ENCODE measurements at places on chromosomes 16 and 17.

DNA sequence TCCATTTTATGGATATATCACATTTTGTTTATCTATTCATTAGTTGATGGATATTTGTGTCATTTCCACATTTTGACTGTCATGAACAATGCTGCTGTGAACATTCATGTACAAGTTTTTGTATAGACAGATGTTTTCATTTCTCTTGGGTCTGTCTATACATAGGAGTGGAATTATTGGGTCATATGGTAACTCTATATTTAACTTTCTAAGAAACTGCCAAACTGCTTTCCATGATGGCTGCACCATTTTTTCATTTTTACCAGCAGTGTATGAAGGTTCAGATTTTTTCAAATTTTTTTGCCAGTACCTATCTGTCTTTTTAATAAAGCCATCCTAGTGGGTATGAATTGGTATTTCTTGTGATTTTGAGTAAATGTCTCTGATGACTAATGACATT is 15.5 kb downstream of the NFAT5 start:
- no peak for DNase-seq

DNA sequence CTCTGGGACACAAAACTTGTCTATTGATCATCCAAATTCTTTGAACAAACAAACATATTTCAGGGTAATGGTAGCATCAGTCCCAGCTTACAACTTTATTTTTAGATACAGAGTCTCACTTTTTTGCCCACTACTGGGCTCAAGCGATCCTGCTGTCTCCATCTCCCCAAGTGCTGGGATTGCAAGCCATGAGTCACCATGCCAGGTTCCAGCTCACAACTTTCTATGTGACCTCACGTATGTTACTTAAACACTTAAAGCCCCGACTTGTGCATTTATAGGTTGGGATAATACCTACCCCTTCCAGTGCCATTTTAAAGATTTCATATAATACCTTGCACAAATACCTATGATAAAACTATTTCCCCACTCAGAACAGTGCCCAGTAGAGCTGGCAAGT is 42.0 kb upstream of the KSR1 start:
- DNase-seq = no peak

- DNase-seq = no peak
These were observed 166.6 kb upstream of the CIBAR2 start for GRCh38 chr16:85278839-85279238.

DNA sequence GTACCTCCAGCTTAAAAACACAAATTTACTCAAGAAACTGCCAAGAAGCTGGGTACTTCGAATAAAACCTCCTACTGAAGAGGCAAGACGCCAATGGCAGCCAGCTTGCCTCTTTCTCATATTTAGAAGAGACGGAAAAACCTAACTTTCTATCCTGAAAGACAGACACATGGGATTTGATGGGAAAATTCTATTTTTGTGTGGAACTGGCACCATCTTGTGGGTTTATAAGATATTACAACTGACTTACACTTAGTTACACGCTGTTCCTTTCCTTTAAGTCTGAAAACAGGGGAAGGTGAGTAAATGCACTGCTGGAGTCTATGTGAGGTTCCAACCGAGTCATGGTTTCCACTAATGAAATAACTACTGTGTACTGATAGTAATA is 10.3 kb downstream of the ZNF18 start:
- DNase-seq = no peak

GRCh38 chr17:60939318-60939717 is 261.7 kb downstream of the BCAS3 start:
- DNase-seq = no peak

DNA sequence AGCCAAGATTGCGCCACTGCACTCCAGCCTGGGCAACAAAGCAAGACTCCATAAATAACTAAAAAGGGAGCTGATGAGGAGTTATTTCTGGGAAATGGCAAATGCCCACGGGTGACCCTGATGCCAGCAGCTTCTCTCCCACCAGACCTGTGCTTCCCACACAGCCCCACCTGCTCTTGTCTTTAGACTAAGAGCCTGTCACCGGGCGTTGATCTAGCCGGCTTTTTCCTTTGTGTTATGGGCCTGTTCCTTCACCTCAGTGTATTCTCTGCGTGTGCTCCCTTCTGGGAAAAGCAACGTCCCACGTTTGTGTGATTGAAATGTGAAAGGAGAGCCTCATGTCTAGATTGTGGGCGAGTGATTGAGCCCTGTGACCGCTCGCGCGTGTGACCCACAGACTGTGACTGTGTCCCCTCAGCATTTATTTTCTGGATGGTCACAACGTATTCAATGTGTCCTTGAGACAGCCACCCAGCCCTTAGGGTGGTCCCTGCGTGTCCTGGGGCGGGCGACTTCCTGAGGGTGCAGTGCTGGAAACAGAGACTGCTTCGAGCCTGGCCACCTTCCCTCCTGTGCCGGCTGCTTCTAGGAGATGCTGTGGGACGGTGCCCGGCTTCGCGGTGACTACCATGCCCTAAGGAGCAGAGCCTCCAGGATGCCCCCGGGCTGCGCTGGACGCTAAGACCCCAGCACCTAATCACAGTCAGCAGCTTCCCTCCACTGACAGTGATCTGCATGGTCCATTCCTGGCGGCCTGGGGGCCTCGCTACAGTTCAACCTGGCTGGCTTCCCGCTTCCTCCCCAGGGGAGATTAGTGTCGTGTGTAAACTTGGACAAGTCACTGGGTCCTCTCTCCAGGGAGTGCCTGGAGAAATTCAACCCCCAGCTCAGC is 7.8 kb upstream of the RNPS1 start:
- DNase-seq = no peak

DNA sequence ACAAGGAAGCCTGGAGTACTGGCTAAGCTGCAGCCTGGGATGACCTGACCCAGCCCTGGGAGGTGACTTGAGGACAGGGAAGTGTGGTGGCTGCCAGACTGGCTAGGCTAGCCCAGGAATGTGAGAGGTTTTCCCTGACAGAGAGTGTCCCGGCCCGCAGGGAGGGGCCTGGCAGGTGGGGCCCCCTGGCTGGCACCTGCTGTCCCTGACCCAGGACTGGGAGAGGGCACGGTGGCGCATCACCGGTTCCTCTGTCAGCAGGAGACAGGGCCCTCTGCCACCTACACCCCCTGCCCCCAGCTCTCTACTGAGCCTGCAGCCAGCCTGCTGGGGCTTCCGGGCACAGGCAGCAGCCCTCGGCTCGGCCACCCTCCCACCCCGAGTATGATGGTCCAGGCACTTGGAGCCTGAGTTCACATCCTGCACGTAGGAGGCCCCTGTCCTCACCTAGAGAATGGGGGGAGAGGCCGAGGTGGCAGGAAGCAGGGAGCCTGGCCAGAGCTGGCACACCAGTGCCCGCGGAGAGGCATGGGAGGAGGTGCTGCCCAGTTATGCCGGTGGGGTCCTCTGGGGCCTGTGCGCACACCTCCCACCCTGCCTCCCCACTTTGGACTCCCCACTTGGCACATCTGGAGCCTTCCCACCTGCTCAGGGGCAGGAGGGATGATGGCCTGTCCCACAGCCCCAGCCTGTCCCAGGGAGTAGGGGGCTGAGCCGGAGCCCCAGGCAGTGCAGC is 528 bp downstream of the PRSS27 start:
- DNase-seq = no peak

- DNase-seq = no peak
These were observed 43.5 kb downstream of the HS3ST2 start for GRCh38 chr16:22857296-22858025.

GRCh38 chr17:66465701-66466100 is 163.3 kb downstream of the PRKCA start:
- DNase-seq = no peak

- no peak for DNase-seq
These were observed 44.0 kb downstream of the IRX6 start for GRCh38 chr16:55367866-55368603.

- peak; percentile 88 for DNase-seq
These were observed 48.7 kb downstream of the DNAH17 start for GRCh38 chr17:78528541-78528940.

DNA sequence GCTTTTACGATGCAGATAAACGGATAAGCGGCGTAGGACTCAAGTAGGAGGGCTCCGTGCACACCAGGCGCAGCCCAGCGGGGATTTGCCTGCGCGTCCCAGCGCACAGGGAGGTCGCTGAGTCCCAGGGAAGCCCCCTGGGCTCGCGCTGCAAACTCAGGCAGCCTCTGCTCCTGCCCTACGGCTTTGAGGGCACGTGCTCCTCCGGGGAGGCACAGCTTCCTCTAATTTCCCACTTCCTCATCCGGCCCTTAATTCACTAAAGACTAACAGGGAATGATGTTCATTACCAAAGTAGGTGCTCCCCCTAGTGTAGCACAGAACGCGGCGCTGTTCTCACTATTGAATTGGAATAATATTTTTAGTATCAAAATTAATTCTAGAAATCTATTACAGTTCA is 825.4 kb downstream of the KCNJ18 start:
- DNase-seq = no peak

- DNase-seq = no peak
These were observed 23.1 kb downstream of the MMP15 start for GRCh38 chr16:58048494-58049231.

DNA sequence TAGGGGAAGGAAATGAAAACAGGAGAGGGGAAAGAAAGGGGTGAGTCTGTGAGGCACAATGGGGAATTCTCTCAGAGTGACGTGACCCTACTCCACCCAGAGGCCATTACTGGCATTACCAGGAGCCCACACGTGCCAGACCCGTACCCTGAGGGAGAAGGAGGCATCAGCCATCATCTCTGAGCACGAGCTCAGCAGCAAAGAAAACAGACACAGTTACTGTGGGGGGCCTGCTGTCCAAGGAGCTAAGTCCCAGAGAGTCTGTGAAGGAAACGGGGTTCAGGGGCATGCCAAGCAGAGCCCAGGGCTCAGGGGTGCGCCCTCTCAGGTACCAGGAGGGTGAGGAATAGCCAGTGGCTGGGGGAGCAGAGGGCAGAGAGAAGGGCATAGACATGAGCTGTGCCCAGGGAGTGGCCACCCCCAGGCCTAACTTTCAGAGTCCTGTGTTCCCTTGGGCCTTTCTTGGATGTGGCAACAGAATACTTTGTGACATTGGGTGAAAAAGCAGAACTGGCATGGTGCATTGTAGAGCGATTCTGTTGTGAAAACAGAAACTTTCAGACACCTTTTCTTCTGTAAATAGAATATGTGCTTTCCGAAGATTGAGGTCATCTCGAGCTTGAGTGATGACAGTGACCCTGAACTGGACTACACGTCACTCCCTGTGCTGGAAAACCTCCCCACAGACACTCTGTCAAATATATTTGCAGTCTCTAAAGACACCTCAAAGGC is 11.3 kb downstream of the TAF1C start:
- DNase-seq = peak; percentile 27

DNA sequence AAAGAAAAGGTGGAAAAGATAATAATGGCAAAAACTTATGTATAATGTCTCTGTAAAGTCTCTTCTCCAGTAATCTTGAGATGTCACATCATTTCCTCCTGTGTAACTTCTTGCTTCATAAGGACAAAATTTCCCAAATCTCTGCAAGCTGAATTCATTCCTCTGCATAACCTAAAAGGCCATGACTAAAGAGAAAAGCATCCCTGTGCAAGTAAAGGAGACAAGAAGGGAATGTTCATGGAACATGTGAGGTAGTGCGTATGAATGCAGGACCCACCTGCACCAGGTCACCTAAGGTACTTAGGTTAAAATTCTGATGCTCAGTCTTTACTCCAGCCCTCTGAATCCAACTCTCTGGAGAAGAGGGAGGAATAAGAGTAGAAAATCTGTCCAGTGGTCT is 46.9 kb upstream of the NLK start:
- no peak for DNase-seq

DNA sequence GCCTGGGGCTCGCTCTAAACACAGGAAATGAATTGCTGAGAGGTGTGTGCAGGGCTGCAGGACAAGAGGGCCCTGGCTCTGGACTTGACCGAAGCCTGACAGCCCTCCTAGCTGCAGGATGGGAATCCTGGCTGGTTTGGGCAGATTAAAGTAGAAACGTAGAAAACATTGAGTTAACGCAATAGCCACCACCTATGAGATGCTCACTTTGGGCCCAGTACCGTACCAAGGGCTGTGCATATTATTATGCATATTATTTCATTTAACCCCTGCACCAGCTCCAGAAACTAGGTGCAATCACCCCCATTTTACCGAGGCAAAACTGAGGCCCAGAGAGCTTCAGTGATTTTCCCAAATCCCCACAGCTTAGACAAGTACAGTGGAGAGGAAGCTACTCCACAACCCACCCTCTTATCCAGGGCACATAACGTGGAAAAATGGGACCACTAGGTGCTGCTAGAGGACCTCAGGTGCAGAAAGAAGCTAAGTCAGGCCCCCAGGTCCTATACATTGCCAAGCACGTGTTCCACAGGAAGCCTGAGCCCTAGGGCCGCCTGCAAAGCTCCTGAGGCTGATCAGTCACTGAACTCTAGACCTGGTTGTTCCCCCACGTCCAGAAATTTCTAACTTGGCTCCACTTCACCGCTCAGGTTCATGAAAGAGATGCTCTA is 79.2 kb downstream of the MYH11 start:
- peak; percentile 29 for DNase-seq

DNA sequence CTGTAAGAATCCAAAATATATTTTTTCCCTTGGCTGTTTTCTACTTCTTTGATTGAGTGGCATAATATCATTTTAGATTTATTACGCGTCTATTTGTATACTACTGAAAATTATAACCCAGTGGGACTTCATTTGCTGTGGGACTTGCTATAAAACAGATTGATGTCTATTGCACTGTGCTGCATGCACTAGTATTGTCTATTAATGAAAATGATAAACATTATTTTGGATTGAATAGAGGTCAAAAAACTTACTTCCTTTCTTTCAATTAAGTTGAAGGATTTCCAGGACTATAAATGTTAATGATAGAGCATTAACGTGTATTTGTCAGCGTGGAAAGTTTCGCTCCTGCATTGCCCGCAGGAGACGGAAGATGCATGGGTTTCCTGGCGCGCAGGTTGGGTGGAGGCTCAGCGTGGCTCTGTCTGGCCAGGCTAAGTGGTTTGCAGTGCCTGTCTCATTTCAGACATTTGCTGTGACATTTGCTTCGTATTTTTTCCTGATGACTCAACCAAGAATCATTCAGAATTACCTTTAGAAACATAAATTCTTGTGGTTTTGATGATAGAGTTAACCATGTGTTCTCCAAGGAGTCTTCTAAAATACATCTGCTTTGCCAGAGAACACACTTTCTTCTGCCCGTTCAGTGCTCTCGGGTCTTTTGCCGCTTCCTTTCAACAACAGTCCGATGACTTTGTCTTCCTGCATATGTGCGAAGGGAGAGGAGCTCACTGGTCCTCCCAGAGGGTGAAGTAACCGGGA is 216.7 kb downstream of the RPTOR start:
- peak; percentile 63 for DNase-seq
